ENCODE measurements at places on chromosomes 12 and 14.
A peak's percentile ranks its signal among the peaks of the same experiment; 100 is the strongest.

DNA sequence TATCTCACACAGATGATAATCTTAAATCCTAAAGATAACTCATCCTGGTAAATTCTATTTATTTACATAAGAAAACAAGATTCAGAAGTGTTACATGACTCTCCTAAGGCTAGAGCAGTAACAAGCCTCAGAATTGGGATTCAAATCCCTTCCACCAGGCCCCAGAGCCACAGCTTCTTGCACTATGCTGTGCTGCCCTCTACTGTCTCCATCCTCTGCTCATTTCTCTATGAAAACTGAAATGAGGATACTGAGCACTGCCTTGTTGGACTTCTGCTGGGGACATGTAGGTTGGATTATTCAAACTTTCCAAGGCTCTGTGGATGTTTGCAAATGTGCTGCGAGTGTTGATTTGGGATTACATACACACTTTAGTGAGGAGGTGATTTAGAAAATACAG is 23.5 kb upstream of the C12orf50 start:
- no peak for DNase-seq

DNA sequence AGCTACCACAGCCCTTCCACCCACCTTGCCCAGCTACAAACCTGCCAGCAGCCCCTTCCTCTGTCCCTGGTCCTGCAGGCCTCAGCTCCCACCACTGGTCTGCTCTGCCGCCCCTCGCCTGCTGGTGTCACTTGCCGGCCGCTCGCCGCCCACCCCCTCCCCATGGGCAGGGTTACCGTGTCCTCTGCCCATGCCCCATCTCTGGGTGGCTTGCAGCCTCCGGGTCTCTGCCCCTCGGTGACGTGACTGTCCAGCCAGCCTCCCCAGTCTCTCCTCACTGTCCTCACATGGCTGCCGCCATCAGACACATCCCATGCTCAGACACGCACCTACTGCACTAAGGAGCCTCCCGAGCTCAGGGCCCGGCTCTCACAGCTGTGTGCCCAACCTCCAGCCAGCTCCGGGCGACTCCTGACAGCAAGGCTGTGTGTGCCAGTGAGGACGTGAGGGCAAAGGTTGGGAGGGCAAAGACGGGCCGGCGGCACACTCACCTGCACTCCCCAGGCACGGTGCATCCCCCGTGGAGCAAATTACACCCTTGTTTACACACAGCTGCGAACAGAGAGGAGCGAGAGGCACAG is 13.4 kb downstream of the JAG2 start:
- DNase-seq: no peak

- DNase-seq: no peak
These were observed 12.4 kb downstream of the MED21 start for GRCh38 chr12:27034607-27035293.

DNA sequence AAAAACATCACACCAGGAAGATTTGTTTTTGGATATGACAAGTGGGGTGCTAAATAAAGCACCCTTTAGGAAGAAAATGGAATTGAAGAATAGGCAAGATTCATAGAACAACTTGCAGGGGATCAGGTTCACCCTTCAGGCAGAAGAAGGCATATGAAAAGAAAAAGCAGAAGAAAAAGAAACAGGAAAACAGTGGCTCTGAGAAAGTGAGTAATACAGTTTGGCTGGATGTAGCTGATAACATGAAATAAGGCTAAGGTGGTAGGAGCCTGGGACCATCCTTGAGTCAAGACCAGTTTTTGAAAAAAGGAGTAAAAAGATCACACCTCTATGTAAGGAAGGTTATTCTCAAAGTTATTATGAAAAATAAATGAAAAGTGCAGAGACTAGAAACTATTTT is 42.4 kb downstream of the TRIP11 start:
- no peak for DNase-seq

DNA sequence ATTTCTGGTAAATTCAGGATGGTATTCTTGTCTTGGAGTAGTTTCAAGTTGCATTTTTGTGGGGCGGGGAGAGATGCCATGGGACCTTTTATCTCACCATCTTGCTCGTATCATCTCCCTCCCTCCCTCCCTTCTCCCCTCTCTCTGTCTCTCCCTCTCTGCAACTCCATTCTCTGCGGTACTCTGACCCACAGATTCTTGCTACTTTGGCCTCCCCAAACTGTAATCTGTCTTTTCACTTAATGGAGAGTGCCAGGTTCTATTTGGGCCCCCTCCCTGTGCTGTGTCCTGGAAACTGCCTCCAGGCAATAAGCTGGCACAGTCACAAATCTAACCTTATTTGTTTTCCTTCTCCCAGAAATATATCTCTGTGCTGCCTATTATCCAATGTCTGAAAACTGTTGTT is 175.2 kb downstream of the PAWR start:
- DNase-seq: no peak

DNA sequence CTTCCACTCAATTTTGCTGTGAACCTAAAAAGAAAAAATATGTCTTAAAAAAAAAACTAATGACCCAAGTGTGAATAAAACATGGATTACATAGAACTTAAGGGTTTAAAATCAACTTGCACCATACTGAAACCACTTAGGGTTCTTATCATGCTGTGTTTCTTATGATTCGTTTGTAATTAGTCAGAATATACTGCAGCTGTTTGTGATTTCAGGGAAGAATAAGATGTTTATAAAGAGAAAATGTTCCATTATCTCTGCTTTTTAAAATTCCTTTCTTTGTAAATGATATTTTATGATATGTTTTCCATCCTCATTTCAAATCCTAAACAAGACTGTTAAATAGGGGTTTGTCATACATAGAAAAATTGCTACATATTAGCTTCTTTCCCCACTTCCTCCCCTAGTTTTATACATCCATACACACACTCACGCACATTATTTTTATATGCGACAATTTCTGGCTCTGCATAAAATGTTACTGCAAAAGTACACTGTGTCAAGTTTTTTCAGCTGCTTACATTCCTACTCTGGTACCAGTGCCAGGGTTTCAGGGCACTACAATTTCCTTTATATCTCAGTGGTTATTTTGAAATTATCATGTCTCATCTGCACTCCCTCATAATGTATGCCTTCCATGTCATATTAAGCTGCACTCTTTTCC is 275.2 kb upstream of the GARIN6 start:
- DNase-seq: no peak

GRCh38 chr14:40410708-40411107 is 978.5 kb upstream of the FBXO33 start:
- no peak for DNase-seq

GRCh38 chr12:76866726-76867125 is 12.1 kb downstream of the CSRP2 start:
- no peak for DNase-seq

DNA sequence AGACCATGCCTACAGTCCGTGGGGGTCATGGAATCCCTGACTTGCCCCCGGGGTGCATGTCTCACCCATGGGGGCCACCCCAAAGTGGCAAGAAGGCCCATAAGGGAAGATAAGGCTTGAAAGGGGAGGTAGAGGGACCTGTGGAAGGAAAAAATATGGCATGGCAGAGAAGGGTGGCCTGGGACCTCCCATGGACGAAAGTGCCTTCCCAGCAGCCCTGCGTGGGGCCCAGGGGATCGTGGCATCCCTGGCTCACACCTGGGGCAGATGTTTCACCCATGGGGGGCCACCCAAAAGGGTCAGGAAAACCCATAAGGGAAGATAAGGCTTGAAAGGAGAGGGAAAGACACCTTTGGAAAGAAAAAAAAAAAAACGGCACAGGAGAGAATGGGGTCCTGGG is 264.6 kb downstream of the ALG10 start:
- DNase-seq: no peak

GRCh38 chr12:131673888-131674257 is 37.0 kb upstream of the SFSWAP start:
- DNase-seq: no peak

GRCh38 chr14:73465823-73466532 is 7.6 kb upstream of the NUMB start:
- no peak for DNase-seq

DNA sequence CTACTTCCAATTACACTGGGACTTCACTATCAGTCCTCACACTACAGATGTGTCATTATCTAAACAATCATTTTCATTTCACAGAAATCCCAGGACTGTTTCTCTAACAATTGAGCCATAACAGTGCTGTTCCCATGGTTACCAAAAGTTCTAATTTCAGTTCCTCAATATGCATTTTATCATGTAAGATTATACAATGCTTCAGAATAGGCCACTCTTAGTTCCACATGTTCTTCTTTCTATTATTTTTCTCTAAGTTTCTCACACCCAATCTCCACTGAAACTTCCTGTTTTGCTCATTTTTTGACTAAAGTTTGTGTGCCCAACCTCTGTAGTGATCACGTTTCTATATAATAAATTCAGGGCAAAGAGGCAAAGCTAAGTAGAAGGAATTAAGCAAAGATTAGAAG is 185.8 kb downstream of the DUSP6 start:
- DNase-seq: no peak

DNA sequence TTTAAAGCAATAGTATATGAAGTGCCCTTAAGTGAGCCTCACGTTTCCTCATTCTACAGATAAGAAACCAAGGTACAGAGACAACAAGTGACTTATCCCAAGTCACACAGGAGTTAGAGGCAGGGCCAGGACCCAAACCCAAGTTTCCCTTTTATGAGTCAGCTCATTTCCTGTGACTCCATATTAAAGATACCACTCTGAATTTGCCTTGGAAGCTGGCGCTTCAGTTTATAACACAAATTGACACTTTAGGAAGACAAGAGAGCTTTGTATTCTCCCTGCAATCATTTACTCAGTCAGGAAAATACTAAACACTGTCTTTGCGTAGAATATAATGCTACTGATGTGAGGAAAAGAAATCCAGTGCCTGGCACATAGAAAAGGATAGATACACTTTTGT is 43.2 kb downstream of the MYBPC1 start:
- DNase-seq: no peak

DNA sequence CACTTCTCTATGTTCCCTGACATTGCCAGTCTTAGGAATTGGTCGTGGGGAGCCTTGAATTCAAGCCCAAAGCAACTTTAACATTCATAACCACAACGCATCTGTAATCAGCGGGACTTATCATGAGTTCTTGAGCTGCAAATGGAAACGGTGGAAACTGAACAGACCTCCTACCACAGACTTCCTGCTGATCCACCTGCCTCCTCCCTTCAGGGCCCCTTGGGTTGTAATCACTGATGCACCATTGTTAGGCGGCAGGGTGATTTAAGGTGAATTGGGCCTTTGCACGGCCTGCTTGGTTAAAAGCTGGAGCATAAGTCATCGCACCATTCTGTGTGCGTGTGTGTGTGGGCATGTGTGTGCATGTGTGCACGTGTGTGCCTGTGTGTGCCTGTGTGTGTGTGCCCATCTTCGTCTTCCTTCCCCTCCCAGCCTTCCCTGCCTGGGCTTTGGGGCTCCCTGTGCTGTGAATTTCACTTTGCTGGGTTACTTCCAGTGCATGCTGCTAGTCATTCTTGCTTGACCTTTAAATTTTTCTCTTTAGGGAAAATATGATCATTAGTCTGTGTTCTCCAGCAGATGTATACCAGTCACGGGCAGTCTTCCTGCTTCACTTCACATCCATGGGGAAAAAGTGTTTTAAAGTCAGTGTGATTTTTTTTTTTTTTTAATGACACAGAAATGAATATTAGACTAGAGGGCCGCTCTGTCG is 29.1 kb downstream of the CHST11 start:
- peak; percentile 33 for DNase-seq

GRCh38 chr14:72611506-72611905 is 282.4 kb downstream of the DPF3 start:
- no peak for DNase-seq

DNA sequence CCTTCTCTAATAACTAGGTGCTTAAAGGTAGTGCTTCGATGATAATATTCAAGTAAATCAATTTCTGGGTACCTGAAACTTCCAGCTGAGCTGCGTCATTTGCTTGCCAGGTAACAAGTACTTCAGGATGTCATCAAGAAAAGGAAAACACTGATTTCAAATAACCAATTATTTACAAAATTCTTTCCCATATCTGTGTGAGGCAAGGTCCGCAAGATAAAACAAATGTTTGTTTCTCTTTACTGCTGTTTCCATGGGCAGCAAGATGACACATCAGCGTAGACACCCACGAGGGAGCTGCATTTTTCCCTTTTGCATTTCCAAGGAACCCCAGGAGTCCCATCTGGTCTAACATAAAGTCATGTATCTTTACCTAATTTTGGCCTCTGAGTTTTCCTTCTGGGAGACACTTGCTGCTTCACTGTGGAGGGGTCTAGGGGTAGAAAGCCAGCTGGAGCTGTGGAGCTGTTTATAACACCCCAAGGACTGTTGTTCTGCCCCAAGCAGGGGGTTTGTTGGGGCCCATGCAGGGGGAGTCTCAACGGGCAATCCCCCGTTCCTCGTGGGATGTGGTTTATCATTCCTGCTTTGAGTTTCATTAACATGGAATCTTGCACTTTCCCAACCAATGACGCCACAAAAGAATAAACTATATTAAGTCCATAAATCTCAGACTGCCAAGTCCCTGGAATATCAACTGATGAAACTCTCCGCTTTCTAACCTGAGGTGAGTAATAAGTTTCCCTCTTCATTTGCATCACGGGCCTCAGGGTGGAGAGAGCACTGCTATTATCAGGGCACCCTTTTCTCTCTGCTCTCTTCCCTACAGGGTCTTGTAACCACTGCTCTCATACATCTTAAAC is 112.8 kb upstream of the PELI2 start:
- DNase-seq: no peak

- no peak for DNase-seq
These were observed 213.3 kb downstream of the EPS8 start for GRCh38 chr12:15575671-15576541.

GRCh38 chr14:50985124-50985858 is 41.0 kb upstream of the PYGL start:
- DNase-seq: no peak

GRCh38 chr14:64186231-64187129 is 107.7 kb downstream of the ESR2 start:
- no peak for DNase-seq

DNA sequence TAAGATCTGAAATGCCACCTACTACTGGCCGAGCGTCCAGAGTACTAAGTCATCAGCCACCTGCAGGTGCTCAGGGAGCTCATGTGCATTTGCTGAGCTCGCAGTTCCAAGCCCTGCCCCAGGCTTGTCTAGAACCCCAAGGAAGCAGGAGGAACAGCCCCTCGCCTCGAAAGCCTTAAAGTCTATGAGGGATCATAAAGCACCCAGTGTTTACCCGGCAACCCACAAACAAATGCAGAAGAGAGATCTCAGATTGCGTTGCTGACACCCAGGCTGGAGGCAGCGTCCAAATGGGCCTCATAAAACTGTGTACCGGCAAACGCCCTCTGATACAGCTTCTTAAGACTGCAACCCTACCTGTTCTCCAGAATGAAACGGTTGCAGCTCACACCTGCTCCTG is 6.8 kb downstream of the KDM2B start:
- no peak for DNase-seq

- no peak for DNase-seq
These were observed 285.7 kb upstream of the LMO3 start for GRCh38 chr12:16891673-16892072.

DNA sequence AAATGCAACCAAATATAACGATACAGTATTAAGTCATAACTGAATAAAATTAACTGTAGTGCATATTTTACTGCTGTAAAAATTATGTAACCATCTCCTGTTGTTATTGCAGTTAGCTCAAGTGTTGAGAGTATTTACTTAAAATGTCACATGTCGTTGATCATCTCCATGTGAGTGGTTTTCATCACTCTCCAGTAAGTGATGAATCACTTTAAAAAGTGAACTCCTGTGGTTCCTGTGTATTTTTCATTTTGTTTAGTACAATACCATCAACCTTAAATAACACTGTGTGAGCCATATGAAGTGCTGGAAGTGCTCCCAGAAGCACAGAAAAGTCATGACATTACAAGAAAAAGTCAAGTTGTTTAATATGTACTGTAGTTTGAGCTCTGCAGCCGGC is 104.7 kb upstream of the SLCO1B1 start:
- no peak for DNase-seq

GRCh38 chr12:71999795-72000194 is 61.1 kb downstream of the TPH2 start:
- no peak for DNase-seq

Measured in activated CD4-positive, alpha-beta T cell treated with anti-CD3 and anti-CD28 coated beads for 1 hour (primary cell).